AG10803 (cell line): ENCODE measurements at places on chromosomes 6 and 20.
A peak's percentile ranks its signal among the peaks of the same experiment; 100 is the strongest.

GRCh38 chr6:34476921-34477320 lies 11.0 kb downstream of the PACSIN1 start:
- DNase-seq = no peak

DNA sequence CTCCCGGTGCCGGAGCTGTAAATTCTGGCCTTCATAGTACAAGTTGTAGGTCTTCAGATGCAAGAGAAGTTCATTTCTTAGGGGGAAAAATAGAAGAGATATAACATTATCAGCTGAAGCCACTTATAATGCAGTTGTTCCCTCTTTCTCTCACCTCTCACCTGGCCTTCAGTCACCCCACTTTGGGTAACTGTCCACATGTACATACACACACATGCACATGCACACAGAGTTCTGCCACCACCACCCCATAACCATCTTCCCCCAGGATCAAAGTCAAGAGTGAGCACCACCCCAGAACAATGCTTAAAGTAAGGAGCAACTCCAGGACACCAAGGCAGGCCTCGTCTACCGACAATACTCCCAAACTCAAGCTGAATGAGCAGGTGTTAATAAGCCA lies 76.3 kb downstream of the PRND start:
- no peak for DNase-seq

DNA sequence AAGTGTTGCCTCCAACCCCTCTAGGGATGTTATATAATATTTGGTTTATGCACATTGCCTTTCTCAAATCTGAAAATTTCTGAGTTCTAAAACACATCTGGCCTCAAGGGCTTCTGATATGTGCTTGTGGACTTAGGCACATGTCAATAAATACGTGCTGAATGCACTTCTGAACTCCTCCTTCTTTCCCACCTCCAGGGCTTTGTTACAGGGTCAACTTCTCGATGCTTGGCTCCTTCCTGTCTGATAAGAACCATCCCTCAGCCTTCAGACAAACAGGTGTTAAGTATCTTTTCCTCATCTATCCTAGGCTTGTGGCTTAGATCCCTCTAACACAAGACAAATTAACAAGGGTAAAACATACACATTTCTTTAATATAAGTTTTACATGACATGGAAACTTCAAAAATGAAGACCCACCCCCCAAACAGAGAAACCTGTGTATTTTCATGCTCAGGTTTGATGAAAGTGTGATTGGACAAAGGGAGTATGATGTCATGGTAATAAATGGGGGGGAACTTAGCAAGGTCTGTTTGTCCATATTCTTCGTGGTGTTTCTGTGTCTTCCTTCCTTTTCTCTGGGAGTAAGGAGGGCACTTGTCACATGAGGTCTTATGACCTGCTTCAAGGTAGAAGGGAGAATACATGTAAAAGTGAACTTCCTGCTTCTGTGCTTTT lies 326.9 kb downstream of the CD83 start:
- no peak for DNase-seq

GRCh38 chr6:47729019-47729418 lies 30.6 kb downstream of the ADGRF4 start:
- DNase-seq = no peak

DNA sequence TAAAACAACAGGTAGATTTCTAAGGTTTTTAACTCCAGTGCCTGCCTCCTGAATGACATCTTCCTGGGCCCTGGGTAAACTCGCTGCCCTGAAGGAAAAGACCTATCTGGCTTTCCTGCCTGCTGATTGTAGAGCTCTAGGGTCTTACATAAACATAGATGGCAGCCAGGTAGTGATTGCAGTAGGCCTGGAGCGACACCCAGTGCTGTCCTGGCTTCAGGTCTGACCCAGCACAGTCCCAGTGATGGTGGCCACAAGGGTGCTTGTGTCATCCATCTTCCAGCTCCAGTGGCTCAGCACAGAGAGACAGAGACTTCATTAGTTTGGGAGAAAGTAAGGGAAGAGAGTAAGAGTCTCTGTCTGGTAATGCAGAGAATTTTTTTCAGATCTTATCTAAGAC lies 542.9 kb upstream of the IMPG1 start:
- DNase-seq = no peak

DNA sequence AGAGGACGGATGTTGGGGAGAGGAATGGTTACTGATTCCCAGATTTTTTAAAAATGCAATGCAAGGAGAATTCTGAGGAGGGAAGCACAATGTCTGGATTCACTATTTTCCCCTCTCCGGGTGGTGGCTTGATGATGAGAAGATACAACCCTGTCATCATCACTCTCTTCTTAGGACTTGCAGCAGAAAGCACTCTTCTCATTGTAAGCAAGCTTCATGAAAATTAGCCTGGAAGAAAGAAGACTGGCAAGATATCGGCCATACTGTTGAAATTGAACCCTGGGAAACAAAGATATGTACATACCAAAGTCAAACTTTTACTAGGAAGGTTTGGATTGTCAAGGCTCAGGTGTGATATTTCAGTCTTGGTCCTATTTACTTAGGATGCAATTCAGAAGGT lies 195.7 kb downstream of the EDN1 start:
- DNase-seq = no peak

DNA sequence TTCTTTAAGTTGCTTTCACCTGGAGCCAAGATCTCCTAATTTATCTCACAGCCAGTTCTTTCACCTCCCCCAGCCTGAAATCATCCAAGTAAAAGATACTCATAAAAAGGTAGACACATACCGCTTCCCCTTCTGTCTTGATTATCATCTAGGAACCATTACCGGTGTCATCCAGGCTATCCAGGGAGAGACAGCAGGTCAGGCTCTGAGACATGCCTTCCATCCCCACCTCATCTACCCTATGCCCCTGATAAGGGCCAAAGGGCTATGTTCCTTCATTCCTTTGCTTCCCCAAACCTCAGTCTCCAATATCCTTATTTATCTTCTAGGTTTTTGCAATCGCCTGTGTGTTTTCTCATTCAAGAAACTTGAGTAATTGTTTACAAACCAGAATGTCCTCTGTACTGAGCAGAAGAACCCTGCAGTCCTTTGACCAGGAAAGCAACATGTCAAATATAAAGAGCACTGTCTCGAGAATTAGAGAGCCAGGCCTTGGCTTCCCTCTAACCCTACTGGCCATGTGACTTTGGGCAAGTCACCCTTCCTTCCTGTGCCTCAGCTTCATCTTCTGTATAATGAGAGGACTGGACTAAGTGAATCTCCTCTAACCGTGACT lies 41.0 kb downstream of the TNFRSF21 start:
- no peak for DNase-seq

DNA sequence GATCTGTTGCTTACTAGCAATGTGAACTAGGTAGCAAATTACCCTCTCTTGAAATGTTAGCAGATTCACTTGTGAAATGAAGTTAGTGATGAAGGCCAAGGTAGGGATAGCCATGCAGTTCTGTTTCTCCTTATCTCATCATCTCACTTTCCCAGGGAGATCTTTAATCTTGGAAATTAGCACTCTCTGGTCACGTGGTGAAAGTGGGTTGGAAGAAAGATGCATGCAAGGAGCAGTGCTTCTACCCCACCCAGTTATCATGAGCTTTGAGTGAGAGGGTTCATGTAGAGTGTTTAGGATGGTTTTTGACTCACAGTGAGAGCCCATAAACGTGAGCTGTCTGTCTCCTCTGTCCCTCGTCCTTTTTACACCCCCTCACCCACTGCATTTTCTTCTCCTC lies 346.3 kb downstream of the QKI start:
- DNase-seq = no peak

DNA sequence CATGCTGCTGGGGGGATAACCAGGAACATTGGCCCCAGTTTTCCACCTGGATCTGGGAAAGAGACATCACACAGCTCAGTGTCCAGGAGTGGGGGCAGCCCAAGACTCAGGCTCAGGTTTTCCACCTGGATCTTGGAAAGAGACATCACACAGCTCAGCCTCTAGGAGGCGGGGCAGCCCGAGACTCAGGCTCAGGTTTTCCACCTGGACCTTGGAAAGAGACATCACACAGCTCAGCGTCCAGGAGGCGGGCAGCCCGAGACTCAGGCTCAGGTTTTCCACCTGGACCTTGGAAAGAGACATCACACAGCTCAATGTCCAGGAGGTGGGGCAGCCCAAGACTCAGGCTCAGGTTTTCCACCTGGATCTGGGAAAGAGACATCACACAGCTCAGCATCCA lies 361.6 kb downstream of the THBS2 start:
- no peak for DNase-seq

GRCh38 chr20:57451431-57451794 lies 60.2 kb downstream of the RBM38 start:
- no peak for DNase-seq

GRCh38 chr20:63941282-63942081 lies 14.7 kb downstream of the UCKL1 start:
- DNase-seq = no peak

DNA sequence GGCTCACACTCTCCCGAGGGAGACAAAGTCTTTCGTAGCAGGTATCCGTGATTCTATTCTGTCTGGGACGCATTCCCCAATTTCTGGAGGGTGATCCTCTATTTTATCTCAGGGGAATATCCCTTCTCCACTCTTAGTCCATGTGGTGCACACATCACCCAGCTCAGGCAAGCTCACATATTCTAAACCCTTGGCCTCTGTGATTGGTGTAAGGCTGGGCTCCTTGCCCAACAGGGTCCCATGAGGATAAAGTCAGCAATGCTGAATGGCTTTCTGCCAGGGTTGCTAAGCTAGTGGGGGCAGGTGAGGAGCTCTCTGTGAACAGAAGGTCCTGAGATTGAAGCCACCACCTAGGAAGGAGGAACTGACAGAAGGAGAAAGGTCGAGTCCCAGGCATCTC lies 137.2 kb downstream of the CDH26 start:
- peak; percentile 26 for DNase-seq
